ENCODE measurements at places on chromosomes 16 and 17. TPM values are rescaled to one million over a fixed set of nuclear protein-coding genes. Genes with fewer than 3 reads are reported as not detected.

DNA sequence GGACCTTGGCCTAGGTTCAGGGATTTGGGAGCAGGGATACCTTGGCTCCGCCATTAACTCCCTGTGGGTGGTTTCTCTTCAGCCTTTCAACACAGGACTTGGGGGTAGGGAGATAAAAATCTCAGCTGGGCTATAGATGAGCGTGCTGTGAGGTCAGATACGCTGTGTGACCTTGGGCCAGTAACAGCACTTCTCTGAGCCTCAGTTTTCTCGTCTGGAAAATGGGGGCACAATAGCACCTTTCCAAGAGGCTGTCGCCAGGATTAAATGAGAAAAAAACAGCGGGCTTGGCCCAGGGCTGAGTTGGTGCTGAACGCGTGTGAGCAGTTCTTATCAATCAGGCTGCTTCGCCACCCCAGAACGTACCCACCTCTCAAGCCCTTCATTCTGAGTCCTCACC lies 17.6 kb downstream of the CCDC92B start:
- no peak for DNase-seq

DNA sequence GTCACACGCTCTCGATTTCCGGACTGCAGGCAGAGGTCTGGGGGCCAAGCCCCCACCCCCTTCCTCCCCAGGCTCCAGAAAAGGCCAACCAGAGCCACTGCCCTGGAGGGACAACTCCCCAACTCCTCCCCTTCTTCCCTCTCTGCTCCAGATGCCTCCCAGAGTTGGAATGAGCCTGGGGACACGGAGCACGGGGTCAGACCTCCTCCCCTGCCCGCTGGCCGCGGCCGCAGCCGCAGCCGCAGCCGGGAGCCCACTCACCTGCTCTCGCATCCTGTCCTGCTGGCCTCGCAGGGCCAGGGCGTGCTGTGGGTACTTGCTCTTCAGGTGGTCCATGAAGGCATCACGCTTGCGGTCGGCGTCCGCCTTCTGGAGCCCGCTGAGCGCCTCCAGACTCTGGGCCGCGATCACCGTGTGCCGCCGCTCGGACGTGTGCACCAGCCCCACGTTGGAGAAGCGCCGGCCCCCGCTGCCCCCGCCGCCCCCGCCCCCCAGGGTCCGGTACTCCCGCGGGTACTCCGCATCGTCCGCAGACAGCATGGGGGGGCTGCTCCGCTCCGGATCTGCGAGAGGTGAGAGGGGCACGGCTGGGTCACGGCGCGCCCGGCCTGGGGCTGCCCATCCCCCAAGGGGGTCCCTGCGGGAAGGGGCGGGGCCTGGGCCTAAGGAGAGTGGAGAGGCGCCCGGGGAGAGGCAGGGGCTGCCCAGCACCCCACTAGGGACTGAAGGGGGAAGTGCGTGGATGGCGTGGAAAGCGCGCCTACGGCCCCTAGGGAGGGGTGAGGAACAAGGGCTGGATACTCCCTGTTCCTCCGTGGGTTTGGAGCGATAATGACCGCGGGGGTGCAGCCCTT lies 27.3 kb downstream of the SRCIN1 start:
- DNase-seq, result no peak

DNA sequence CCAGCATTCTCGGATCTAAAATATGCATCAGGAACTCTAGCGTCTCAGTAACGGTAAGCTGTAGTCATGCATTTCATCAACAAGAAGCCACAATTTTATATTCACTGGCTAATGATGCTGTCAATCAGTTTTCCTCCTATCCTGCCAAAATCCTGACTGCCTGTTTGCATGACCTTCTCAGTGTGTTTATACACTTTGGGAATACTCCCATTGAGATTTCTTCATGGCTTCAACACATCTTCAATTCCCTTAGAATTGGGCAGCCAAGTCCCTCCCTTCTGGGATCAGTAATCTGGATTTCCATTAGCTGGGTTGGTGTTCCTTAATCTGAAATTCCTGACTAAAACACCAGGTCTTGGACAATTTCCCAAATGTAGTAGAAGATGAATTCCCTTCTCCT lies 348.9 kb upstream of the DYNLRB2 start:
- no peak for DNase-seq

DNA sequence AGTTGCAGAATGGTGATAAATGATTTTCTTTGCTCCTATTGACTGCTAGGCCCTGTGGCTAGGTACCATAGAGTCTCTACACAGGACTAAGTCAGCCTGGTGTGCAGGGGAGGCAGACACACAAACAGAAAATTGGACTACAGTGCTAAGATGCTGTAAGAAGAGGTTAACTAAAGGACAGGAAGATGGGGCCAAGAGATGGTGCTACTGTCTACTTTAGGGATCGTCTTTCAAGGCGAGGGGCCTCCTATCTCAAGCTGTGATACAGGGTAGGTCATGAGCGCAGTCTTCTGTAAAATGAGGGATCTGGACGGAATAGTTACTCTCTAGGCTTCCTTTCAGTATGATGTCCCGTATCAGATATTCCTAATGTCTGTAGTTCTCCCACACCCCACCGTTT lies 817 bp downstream of the NME1 start:
- no peak for DNase-seq

APOBR gene
- 0.03 TPM for total RNA-seq

EVPLL gene
- total RNA-seq, result not detected
